ENCODE measurements at places on chromosomes 7 and 10.

GRCh38 chr7:24233386-24233785 lies 50.6 kb upstream of the NPY start:
- DNase-seq, result no peak

DNA sequence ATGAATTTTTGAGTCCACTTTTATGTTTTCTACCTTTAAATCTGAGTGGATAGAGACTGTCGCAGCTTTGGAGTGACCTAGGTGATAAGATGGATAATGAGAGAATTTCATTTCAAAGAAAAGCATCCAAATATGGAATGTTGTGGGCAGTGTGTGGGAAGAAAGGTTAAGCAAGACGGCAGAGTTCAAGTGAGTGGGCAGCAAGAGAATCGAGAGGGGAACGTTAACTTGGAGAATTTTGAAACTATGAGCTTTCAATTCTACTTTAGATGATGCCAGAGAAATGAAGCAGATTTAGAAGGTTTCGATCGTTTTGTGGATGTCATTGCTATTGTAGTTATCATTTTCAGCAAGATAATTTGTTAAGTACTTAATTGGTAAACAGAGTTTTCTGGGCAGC lies 73.0 kb downstream of the XRCC2 start:
- no peak for DNase-seq

DNA sequence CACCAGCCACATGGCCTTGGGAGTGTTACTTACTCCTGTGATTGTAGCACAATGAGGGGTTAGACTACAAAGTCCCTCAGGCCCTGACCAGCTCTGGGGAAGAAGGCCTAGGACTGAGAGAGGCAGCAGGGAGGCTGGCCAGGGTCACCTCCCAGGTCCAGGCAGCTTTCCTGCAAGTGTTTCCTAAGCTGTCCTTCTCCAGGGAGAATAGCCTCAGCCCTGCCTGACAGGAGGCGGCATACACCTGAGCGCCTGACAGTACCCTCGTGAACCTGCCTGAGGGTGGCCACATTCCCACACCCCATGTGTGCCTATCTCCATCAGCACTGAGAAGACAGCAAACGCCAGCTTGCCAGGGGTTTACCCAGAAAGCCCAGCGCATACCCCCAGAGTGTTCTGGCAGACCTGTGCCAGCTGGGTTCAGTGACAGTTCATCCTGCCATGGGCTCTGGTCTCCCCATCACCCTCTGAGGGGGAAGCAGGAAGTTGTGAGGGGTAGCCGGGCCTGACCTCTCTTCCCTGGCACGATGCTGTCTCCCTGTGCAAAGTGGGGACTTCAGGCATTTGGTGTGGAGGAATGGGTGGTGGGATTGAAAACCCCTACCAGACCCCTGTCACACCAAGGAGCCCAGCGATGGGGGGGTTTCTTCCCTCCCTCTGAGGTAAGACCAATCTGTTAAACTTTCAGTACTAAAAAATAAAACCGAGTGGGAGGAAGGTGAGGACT lies 56.3 kb upstream of the CAMK2B start:
- no peak for DNase-seq

DNA sequence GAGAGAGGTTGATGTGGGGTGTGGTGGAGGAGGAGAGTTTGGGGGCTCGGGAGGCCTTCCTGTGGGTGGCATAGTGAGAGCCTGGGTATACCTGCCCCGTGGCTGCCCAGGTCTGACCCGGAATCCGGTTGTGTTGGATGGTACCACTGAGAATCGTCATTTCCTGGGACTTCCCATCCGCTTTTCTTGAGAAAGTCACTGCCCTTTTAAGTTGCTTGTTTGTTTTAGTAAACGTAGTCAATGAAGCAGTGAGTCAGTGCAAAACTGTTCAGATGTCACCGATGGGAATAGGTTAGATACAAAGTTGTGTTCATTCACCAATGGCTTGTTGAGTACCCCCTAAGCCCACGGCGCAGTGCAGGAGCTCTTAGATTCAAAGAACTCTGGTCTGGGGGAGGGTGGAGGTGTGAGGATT lies 285.8 kb downstream of the CAMK1D start:
- DNase-seq, result no peak

- DNase-seq, result no peak
Measured at GRCh38 chr10:128421371-128422160, 295.3 kb upstream of the MKI67 start.

DNA sequence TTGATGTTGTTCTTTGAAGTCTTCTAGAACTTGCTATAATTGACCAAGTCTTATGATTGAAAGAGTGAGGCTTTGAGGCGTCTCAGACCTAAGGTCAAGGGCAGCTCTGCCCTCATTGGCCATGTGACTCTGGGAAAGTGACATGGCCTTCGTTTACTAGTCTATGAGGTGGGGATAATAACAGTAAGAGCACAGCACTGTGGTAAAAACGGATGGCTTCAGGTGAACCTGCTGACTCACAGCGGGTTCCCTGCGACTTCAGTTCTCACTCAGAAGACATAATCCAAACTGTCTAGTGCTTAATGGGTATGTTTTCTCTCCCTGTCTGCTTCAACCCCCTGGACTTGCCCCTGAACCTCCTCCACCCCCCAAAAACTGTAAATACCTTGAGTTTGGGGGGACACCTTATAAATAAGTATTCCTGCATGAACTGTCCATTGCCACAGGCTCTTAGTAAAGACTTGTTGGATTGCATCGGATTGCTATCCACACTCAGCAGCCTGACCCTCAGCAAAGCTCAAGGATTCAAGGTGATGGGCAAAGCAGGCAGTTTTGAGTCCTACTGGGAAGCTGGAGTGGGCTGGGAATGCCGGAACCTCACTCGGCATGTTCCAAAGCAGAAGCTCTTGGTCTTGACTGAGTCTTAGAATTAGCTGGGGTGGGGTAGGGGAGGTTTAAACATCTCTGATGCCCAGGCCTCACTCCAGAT lies 304.6 kb downstream of the KLF6 start:
- DNase-seq, result no peak
